Mesenteric fat pad (tissue), 1 donor: ENCODE measurements at places on chromosomes 6 and 20. TPM values are rescaled to one million over a fixed set of nuclear protein-coding genes. Genes with fewer than 3 reads are reported as not detected.
A peak's percentile ranks its signal among the peaks of the same experiment; 100 is the strongest.

- DNase-seq: no peak
Measured at GRCh38 chr20:19588732-19589131, 169.3 kb upstream of the RIN2 start.

- DNase-seq: no peak
Measured at GRCh38 chr6:7439228-7439627, 49.6 kb downstream of the RIOK1 start.

DNA sequence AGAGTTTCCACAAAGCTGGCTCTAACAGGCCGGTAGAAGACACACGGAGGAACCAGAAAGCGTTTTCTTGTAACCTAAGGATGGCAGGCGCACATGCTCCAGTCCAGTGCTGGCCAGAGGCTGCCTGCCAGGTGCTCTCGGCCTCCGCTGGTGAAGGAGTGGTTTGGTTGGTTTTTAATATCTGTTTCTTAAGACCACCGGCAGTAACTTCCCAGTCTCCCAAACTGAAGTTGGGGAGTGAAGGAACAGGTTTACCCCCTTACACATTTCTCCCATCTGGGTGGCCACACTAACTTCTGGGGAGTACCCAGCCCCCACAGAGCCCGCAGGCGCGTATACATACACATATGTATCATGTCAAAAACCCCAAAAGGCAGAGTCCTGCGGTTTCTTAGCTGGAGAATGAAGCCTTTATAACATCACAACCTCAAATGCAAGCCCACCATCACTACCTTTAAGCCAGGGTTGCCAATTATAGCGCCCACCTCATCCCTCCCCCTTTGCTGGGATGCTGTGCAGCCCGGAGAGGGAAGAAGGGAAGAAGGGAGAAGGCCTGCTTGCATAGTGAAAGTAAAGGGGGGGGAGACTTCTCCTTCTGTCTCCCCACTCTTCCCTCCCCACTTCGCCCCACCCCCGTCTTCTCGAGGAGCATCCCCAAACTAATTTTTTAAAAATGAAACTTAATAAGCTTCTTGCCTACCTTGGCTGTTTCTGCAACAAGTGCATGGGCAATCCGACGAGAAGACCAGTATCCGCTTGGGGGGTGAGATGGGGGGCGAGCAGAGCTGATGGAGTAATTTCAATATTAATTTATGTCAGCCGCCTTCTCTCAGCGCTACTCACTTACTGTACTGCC lies 1.0 kb downstream of the TRERF1 start:
- DNase-seq: no peak

- no peak for DNase-seq
Measured at GRCh38 chr6:92297101-92297500, 1122.3 kb downstream of the EPHA7 start.

- DNase-seq: no peak
Measured at GRCh38 chr6:43144879-43145278, 26.2 kb upstream of the SRF start.

GRCh38 chr6:166553563-166554271 lies 32.8 kb downstream of the RAMACL start:
- DNase-seq: peak; percentile 82

DNA sequence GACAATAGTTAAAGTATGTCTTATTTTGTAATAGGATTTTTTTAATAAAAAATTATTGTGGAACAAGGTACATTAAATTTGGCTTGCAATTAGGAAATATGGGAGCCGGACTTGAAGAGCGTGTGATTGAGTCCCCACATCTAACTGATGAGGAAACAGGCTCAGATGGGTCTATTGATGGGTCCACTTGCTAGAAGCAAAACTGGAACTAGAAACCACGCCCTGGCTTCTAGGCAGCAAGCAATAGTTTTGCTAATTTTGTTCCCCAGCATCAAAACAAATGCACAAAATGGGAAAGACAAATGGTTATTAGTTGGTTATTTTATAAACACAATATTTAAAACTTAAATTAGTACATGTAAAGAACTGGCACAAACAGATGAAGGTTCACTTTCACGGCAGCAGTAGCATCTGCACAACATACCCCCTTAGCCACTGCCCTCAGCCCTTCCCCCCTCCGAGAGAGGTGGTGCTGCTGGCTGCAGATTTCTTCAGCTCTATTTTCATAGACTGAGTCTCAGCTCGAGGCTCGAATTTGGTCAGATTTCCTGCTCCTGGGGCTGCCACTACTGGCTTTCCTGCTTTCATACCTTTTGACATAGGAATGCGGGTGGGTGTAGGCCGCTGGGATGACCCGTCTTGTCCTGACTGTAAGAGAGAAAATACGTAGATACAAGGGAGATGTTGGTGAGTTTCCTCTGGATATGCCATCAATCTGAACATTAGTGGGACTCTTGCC lies 23.8 kb upstream of the TMEM30A start:
- DNase-seq: no peak

DNA sequence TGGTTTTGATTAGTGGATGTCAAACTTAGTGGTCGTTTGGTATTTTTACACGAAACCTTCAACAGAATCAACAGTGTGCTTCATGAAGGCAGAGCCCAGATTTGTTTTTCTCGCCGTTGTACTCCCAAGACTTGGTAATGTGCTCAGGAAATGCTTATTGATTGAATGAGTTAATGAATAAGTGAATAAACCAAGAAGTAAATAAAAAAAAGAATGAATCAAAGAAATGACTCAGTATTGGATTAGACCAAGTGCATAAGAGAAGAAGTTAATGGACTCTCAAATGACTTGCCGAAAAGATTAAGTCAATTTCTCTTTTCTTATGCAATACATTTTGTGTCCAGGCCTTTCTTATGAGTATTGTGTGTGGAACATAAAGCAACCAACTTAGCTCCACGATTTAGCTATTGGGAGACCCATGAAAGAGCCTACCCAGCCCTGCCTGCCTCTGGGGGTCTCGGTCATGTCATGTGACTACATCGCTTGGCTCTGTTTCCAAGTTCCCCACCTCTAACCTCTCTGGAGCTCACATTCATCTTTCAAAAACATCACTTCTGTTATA lies 10.6 kb upstream of the FUCA2 start:
- DNase-seq: no peak

DNA sequence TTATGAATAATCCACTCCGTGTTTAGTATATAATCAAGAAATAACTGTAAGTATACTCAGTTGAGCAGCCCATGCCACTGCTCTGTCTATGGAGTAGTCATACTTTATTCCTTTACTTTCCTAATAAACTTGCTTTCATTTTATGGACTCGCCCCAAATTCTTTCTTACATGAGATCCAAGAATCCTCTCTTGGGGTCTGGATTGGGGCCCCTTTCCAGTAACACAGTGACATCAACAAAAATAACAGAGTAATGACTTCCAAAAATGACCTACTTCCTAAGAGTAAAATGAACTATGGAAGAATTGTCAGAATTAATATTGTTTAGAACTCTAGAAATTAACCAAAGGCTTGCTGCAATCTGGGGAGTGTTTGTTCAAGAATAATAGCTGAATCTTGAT lies 8.8 kb downstream of the OR2H1 start:
- DNase-seq: no peak

DNA sequence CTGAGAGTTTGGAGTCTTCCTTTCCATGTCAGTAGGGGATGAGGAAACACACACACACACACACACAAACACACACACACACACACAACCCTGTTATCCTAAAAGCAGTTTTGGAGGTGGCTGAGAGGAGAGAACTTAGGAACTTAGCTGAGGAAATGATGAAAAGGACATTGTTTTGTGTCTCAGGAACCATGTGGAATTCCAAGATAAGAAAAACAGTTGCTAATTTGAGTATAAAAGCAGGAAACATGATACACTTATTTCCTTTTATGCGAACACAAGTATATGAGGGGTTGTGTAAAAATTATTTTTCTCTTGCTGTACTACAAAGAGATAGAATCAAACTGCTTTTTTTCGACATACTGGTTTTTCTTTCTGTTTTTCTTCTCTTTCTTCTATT lies at the start of gene MYCT1:
MYCT1 (plus strand) TSS at position 264 of the 400 bp plus-strand sequence; CDS start at position 270, 6 bp downstream.
- no peak for DNase-seq

DNA sequence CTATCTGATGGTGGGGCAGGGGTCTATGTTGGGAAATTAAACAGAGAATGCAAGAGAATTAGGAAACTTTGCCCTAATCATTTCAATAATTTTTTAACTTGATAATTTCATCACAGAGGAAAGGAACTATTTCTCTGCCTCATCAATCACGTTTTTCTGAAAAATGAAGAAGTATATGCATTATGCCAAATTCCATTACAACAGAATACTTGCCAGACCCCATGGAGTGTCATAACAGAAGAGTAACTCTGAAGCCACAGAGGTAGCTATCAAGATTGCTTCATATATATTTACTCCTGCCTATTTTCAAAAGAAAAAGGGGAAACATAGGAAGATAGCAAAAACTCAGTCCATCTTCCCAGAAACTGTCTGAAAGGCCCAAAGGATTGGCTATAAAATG lies 5.7 kb upstream of the USP49 start:
- DNase-seq: no peak

- no peak for DNase-seq
Measured at GRCh38 chr6:40606526-40606925, 19.4 kb upstream of the LRFN2 start.

GRCh38 chr6:13470238-13471140 lies 16.9 kb downstream of the GFOD1 start:
- peak; percentile 18 for DNase-seq

- no peak for DNase-seq
Measured at GRCh38 chr20:21100578-21101452, 5.3 kb downstream of the LINC00237 start.

DNA sequence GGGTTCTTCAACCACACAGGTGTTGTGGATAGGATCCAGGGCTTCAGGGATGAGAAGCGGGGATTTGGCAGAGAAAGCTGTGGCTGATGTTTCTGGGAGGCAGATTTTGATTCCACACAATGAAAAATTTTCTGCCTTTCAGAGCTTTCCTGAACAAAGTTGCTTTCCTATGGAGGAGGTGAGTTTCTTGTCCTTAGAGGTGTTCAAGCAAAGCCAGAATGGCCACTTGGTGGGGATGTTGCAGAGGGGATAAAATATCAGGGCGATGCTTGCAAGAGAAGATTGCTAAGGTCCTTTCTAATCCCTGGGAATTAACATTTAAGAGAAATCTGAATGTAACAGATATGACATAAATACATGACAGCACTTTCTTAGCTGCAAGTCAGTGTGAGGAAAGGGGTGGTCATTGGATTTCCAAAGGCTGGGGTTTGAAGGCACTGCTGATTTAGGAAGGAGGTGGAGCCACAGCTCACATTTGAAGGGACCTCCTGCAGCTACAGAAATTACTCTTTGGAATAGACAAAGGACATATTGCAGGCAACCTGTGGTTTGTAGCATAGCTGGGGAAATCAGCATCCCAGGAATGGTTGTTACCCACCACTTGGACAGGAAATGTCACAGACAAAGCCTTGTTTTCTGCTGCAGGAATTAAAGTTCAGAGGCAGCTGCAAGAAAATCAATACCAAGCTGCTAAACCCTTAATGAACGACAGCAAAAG lies 271.1 kb upstream of the CHD6 start:
- DNase-seq: no peak

DNA sequence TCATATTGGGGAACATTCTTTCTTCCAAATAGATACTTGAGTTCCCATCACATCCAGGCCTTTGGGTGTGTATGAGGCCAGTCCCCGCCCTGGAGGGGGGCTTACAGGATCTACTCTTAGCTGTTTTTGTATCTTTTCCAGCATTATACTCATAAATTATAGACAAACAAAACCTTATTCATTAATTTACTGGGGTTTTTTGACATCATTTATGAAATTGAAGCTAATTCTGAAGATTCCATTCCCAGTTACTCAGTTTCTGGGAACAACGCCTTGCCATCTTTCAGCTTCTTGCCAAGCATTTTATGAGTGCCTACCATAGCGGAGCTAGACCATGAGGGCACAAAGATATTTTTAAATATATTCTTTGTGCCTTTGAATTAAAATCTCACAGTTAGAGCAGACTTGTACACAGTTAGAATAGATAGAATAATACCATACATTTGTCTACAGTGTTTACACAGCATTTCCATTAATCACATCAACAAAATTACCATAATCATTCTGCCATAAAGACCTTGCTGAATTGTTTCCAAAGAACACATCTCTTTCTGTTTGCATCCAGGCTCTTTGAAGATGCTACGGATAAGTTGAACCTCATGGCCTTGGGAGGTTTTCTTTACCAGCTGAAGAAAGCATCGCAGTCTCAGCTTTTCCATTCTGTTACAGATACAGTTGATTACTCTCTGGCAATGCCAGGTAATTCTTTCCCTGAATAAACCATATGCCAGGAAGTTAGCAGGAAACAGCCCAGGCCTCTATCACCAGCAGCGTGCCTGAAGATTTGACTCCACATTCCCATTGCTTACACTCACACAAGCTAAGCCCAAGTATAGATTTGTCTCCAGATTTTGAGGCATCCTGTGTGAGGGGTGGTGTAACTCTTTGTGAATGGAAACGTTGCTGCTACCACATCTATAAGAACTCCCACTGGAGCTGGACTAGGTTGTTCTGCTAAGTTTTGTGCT lies 75.4 kb upstream of the PBOV1 start:
- no peak for DNase-seq

ARFGEF3 gene
- 2.6 TPM for total RNA-seq

KCNQ2 gene
- total RNA-seq: not detected

BPIFA1 gene
- not detected for total RNA-seq

PRICKLE4 gene
- 2.0 TPM for total RNA-seq

GGT7 gene
- total RNA-seq: 15.6 TPM

FOXA2 gene
- total RNA-seq: not detected

PEX7 gene
- total RNA-seq: 5.3 TPM

DEFB132 gene
- 1.5 TPM for total RNA-seq

DNAH8 gene
- not detected for total RNA-seq

CTAGE9 gene
- total RNA-seq: not detected

RAET1L gene
- not detected for total RNA-seq

IL17F gene
- not detected for total RNA-seq
